ENCODE measurements at places on chromosomes 16 and 17.

- DNase-seq, result no peak
These were observed 21.6 kb downstream of the NXN start for GRCh38 chr17:957856-958421.

DNA sequence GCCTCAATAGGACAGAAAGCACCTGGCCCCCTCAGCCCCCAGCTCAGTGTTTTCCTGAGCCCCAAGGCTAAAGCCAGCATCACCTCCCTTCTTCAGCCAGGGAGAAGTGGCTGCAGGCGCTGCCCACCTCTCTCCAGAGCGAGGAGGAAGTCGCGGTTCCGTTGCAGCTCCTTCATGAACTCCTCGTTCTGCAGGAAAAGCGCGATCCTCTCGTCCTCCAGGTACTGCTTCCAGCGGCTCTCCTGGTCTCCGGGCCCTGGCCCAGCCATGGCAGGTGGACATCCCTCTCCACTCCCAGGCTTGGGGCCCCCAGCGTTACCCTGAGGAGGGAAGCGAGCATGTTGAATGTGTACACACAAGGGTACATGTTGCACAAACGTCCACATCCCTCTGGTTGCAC, 22.7 kb upstream of the MRPS23 start:
- DNase-seq, result no peak

- no peak for DNase-seq
These were observed 656.2 kb downstream of the KCNJ2 start for GRCh38 chr17:70825321-70826125.

- DNase-seq, result no peak
These were observed 3.7 kb downstream of the TNK1 start for GRCh38 chr17:7384489-7385081.

- peak; percentile 15 for DNase-seq
These were observed 35.1 kb downstream of the MFSD11 start for GRCh38 chr17:76772842-76773525.

DNA sequence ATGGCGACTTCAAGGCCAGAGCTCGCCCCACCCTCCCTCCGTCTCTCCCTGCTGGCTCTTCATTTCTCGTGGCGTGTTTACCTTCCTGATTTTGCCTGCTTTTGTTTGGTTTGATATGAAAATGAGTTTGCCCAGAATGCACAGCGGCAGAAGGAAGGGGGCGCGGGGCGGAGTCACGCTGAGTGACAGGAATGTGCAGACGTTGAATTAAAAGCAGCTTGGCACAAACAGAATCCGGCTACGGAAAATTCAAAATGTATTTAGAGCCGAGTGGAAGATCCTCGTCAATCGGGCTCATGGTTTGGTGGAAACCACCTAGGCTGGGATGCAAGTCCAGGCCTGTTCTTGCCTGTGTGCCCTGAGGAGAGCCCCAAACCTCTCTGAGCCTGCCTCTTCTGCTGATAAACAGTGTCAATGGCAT, 102.7 kb downstream of the SDK2 start:
- no peak for DNase-seq

- DNase-seq, result no peak
These were observed 41.7 kb upstream of the IL34 start for GRCh38 chr16:70604407-70605282.

DNA sequence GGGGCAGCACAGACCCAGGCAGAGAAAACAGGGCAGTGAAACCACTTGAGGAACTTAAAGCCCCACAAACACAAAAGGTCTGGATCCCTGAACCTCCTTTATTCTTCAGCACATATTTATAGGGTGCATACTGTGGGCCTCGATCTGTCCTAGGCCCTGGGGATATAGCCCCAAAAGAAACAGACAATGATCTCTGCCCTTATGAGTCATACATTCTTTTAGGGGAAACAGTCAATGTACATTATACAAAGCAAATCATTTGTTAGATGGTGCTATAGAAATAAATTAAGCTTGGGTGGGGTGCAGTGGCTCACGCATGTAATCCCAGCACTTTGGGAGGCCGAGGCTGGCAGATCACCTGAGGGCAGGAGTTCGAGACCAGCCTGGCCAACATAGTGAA, 10.0 kb upstream of the HES7 start:
- no peak for DNase-seq

GRCh38 chr17:51270636-51271035, 10.3 kb downstream of the UTP18 start:
- no peak for DNase-seq

GRCh38 chr16:48001324-48001895, 154.4 kb downstream of the ABCC12 start:
- no peak for DNase-seq

DNA sequence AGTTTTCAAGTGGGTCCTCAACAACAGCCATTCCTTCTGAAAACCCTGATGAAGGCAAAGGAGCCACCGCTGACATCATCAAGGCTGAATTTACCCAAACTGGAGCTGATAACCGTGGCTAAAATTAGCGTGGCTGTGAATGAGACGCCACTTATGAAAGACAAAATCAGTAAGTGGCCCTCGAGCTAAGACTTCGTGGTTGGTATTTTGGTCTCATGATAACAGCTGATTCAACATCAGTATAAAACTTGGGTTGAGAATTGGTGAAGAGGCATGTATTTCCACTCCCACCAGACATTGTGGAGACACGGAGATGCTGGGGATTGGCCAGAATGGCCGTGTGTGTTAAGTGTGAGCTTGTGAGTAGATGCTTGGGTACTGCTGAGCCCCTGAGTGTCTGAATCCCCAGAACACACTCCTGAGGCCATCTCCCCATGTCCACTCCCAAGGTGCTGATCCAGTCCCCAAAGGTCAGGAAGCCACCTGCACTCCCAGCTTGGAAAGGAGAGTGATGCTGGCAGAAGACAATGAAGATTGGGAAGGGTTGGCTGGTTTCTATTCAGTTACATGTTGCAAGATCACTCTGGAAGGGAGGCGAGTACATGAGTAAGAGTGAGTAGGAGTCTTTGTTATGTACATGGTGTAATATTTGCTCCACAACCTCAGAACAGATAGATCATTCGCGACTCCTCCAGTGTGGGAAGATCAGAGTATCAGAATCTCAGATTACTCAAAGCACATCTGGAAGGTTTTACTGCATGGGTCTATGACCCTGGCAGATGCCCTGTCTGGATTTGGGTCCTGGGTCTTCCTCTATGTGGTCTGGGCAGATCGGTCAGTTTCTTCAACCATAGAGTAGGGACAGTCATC, 207.7 kb downstream of the HS3ST3A1 start:
- DNase-seq, result no peak

DNA sequence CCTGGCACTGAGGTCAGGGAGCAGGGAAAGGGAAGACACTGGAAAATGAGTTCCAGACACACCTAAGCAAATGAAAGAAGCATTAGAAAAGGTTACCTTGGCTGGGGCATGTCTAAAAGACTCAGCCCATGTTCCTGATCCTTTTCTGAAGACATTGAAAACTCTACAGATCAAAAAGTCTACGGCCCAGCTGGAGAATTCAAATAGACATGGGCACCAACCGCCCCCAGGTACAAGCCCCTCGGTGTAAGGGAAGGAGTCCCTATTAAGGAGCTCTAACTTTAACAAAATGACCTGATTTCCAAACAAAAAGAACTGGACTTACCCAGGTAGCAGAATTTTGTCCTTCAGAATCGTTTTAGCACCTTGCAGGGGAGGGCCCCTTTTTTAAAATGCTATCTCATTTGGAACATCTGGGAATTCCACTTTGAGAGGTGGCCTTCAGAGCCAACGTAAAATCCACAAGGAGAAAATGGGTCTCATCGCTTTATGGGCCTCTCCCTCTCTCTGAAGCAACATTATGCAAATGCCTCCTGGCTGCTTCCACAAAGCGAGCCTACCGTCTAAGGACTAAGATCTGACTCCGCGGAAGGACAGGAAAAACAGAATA, 43.6 kb upstream of the RBFOX3 start:
- DNase-seq, result no peak

GRCh38 chr17:57935833-57936807, 19.1 kb downstream of the CUEDC1 start:
- no peak for DNase-seq
